Tibial nerve (tissue), 4 donors: ENCODE measurements at places on chromosomes 11 and 22. TPM values are rescaled to one million over a fixed set of nuclear protein-coding genes. Genes with fewer than 3 reads are reported as not detected.

DNA sequence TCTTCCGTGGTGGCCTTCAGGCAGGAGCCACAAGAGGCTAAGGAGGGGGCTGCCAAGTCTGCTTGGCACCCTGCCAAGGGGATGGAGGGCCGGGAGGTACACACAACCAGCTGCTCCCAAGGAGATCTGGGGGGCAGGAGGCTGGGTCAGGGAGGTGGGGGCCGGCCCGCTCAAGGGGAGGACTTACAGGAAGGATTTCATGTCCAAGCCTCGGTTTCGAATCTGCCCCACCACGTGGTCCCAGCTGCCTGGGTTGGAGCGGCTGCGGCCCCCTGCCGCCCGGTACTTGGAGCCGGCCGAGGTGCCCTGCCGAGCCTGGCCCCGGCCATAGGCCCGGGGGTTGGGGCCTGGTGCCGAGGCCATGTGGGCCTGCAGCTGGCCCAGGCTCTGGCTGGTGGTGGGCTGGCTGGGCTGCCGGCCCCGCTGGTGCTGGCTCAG is 33.5 kb downstream of the LRRC10B start:
- no peak overlapping the region for H3K4me3 ChIP-seq
- H3K4me1 ChIP-seq, result no peaks in the 10 kb centered on the region
- H3K36me3 ChIP-seq, result no peaks in the 10 kb centered on the region

DNA sequence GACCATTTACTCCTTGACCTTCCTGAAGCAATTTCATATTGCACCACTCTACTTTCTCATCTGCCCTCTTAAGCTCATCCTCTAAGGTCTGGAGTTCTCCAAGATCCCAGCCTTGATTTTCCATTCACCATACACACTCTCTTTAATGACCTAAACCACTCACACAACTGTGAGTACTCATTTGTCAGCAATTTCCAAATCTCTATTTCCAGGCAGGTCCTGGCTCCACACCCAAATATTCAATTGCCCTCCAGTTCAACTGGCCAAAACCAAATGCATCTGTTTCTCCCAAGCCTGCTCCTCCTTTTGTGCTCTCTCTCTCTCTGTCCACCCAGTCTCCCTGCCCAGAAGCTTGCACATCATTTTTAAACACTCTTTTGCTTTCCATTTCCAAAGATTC is 39.6 kb downstream of the NEU3 start:
- H3K27ac ChIP-seq, result no peak overlapping the region
- no peak for DNase-seq
- no peak overlapping the region for H3K4me3 ChIP-seq

DNA sequence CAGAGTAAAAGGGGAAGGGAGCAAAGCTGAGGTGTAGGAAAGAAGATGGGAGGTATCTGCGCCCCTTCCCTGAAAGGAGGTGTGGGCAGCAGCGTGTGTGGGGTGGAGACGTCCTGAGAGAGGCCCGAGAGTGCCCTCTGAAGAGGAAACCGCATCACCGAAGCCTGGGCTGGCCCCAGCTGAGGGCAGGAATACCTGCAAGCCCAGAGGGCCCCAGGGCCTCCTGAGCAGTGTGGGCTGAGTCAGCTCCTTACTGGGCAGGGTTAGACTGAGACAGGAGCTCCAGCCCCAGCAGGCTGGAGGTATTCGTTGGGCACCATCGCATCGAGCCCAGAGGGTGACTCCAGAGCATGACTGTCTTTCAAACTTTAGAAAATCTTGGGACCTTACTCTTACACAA is 534.0 kb upstream of the B3GAT1 start:
- no peaks in the 10 kb centered on the region for H3K4me1 ChIP-seq
- H3K27ac ChIP-seq, result no peak overlapping the region
- H3K36me3 ChIP-seq, result no peaks in the 10 kb centered on the region
- no peak for DNase-seq
- H3K4me3 ChIP-seq, result no peak overlapping the region

DNA sequence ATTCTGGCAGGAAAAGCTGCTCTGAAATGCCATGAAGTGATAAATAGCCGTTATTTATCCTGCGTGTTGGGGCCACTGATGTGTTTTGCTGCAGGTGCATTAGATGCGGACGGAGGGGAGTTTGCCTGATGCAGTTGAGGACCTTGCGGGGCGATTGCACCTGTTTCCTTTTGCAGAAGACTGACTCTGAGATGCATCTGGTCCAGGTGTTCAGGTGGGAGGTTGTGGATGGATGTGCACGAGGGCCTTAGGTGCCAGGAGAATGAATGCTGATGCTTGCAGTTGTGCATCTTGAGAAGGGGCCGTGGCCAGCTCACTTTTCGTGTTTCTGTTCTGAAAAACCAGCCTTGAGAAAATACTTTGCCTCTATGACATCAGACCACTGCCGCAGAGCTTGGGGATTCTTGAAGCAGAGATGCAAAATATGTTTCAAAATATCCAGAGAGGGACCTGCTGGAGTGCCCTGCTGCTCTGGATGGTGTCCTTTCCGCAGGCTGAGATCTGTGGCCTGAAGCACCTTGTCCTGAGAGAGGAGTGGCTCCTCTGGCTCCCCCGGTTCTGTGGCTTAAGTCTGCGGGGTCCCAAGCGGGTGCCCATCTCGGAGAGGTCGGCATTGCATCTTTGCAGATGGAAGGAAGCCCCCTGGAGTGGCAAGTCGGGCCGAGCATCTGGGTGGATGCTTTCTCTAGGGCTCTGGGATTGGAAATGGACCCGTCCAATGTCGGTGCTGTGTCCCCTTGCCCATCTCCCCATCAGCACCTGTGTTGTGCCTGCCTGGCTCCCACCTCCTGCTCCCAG is 1031.1 kb downstream of the TBC1D22A start:
- no peaks in the 10 kb centered on the region for H3K4me1 ChIP-seq
- no peak for DNase-seq
- H3K4me3 ChIP-seq, result no peak overlapping the region
- H3K27ac ChIP-seq, result no peak overlapping the region
- H3K27me3 ChIP-seq, result no peaks in the 10 kb centered on the region

- DNase-seq, result no peak
- H3K36me3 ChIP-seq, result no peaks in the 10 kb centered on the region
- H3K4me1 ChIP-seq, result no peaks in the 10 kb centered on the region
- H3K27ac ChIP-seq, result no peak overlapping the region
These were observed 60.5 kb upstream of the MMP13 start for GRCh38 chr11:103016031-103016430.

DNA sequence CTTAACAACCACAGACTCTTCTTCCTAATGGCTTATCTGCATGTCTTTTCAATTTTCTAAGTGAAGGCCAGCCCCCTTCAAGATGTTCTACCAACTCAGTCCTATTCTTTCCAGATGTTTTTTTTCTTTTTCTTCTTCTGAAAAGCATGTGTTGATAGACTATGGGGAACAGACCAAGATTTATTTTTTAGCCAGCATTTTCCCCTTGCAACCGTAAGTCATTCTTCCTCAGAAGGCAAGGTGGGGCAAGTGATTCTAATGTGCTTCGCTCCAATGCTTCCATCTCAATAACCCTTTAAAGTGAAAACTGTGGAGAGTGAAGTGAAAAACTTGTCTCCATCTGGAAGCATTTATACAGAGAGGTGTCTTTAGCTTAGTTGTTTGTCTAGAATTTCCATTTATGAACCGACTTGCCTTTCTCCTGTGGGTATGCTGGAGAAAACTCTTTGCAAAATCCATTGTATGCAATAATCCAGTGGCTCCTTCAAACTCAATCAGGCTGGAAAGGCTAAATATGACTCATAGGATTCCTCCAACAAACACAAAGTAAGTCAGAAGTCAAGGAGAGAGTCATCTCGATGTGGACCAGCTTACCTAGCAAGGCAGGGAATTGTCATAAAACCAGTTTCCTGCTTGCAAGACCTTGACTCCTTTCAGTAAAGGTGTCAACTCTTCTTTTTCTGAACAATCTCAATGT is 83.7 kb downstream of the MAML2 start:
- no peaks in the 10 kb centered on the region for H3K27me3 ChIP-seq
- peak overlapping the region; percentile 67 for H3K27ac ChIP-seq
- DNase-seq, result no peak
- no peak overlapping the region for H3K4me3 ChIP-seq

- no peaks in the 10 kb centered on the region for H3K27me3 ChIP-seq
- H3K4me3 ChIP-seq, result no peak overlapping the region
- no peak for DNase-seq
- H3K4me1 ChIP-seq, result no peaks in the 10 kb centered on the region
These were observed 33.8 kb downstream of the SLC35F2 start for GRCh38 chr11:107824668-107825369.

- no peak overlapping the region for H3K27ac ChIP-seq
- H3K36me3 ChIP-seq, result no peaks in the 10 kb centered on the region
- no peaks in the 10 kb centered on the region for H3K27me3 ChIP-seq
- no peak overlapping the region for H3K4me3 ChIP-seq
- H3K4me1 ChIP-seq, result no peaks in the 10 kb centered on the region
These were observed 245.0 kb upstream of the TBCEL start for GRCh38 chr11:120778685-120779490.

DNA sequence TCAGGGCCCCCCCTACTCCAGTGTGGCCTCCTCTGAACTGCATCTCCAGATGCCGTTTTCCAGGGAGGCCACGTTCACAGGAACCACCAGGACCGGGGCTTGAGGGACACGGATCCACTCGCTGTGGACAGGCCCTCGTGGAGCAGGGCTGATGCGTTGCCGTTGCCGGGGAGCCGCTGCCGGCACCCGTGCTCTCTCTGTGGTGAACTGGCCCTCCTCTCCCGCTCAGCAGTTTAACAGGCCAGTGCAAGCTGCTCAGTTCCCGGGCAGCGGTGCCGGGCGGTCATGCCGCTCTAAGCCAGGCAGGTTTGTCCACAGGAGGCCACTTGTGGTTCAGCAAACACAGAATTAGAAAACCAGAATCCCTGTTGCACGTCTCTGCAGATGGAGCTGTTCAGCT is 301.6 kb downstream of the TBC1D22A start:
- H3K4me1 ChIP-seq, result no peaks in the 10 kb centered on the region
- H3K27me3 ChIP-seq, result no peaks in the 10 kb centered on the region
- no peak overlapping the region for H3K27ac ChIP-seq
- H3K4me3 ChIP-seq, result no peak overlapping the region

DNA sequence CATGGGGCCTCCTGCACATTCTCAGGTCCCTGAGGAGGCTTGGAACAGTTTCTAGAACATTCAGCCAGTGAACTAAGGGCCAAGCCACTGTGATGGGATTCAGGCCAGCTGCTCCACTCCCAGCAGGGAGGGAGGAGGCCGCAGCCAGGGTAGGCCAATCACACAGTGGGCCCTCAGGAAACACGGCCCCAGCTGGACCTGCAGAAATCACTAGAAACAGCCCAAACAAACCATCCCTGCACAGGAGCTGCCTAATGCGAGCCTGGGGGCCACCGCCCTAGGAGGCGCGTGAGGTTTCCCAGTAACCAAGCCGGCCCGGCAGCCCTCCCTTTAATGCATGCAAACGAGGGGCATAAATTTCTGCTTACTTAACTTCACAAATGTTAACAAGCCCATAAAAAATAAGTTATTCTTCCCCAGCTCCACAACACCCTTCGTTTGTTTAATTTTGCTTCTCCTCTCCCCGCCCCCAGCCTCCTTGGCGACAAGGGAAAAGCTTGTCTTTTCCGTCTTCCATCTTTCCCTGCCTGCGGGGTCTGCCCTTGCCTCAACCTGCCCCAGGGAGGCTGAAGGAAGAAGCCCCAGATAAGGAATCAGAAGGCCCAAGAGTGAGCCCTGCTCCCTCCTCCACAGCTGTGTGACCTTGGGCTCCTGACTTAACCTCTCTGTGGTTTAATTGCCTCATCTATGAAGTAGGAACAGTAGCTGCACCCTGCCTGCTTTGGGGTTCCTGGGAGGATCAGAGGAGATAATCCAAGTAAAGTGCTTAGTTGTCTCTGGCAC is 25.7 kb downstream of the ELFN2 start:
- H3K4me3 ChIP-seq, result no peak overlapping the region
- peak; percentile 58 for DNase-seq
- no peak overlapping the region for H3K27ac ChIP-seq
- H3K27me3 ChIP-seq, result no peaks in the 10 kb centered on the region

DNA sequence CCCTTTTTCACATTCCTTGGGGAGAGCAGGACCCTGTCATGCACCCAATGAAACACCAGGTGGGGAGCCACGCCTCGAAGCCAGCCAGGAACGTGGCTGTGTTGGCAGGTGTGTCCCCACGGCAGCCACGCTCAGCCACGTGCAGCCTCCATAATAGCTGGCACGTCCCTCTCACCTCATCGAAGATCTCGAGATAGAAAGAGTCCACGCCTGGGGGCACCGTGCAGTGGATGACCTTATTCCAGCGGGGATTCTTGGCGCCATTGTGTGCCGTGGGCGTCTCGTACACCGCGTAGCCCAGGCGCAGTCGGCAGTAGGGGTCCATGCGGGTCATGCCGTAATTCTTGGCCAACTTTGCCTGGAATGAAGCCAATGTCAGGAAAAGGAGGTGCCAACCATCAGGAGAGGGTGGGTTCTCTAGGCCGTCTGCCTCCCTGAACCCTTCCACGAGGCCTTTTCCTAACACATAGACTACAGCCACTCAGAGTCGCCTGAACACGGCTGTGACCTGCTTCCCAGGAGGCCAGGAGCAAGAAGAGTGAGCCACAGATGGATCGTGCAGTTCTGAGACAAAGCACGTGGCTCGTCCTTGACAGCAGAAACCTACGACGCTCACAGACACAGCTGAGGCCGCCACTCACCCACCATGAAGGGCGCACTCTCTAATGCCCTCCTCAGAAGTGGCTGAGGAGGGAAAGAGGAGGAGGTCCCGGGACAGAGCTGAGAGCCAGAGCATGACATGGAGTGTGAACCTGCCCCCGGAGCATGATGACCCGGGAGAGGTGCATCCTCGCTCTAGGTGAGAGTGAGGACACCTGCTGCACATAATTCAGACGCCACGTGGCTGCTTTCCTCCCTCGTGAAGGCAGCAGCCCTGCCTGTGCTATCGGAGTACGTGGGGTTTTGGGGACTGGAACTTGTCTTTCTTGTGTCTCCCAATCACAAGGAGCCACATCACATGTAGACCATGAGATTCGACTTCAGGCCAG is 19.1 kb downstream of the TOLLIP start:
- peaks cover 16% of the 10 kb centered on the region for H3K4me1 ChIP-seq
- no peaks in the 10 kb centered on the region for H3K27me3 ChIP-seq
- H3K36me3 ChIP-seq, result peaks cover 55% of the 10 kb centered on the region
- no peak for DNase-seq
- H3K27ac ChIP-seq, result no peak overlapping the region
- H3K4me3 ChIP-seq, result no peak overlapping the region

DNA sequence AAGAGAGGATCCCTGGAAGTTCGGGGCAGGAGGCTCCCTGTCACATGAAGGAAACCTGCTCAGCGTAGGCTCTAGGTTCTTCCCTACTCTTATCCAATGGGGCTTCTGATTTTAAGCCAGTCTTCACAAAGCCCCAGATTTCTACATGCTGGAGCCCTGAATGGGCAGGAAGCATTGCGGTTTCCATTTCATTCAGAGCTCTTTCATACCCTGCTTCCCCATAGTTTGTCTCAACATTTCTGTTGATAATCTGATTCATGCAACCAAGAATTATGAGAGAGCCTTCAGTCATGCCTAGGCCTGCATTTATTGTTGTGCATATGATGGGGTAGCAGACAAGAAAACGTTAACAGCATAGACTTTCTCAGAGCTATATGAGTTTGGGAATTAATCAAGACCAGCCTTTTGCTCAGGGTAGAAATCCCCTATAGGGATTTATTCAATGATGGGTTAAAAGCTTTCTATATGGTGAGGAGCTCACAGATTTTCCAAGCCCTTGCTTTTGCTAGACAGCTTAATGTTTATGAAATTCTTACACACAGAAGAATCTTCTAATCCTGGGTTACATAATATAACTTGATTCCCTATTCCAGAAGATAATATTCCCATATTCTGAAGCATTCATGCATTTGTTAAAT is 15.9 kb downstream of the OR51B4 start:
- no peak for DNase-seq
- H3K27ac ChIP-seq, result no peak overlapping the region
- no peaks in the 10 kb centered on the region for H3K36me3 ChIP-seq
- H3K27me3 ChIP-seq, result no peaks in the 10 kb centered on the region

Gene KCNJ5
- 0.30 TPM for total RNA-seq

Gene HTR3A
- total RNA-seq, result not detected

Gene CCDC73
- total RNA-seq, result 3.3 TPM

Gene SAC3D1
- total RNA-seq, result 14.4 TPM

Gene SCGB1D2
- not detected for total RNA-seq

Gene OR8D4
- total RNA-seq, result not detected
